ENCODE measurements at places on chromosomes 2 and 18. TPM values are rescaled to one million over a fixed set of nuclear protein-coding genes. Genes with fewer than 3 reads are reported as not detected.

Gene CDKL4
- total RNA-seq: not detected

Gene DPP10
- not detected for total RNA-seq

Gene CGREF1
- total RNA-seq: 1.4 TPM

Gene EGR4
- not detected for total RNA-seq

Gene LYG2
- not detected for total RNA-seq

Gene PSME4
- total RNA-seq: 64.9 TPM

Gene UGT1A8
- total RNA-seq: not detected

Gene TMEFF2
- not detected for total RNA-seq

Gene SNRPD1
- 91.2 TPM for total RNA-seq

GRCh38 chr2:102145934-102146333 is 3.4 kb downstream of the IL1R1 start:
- no peak overlapping the region for H3K4me3 ChIP-seq
- peaks cover 15% of the 10 kb centered on the region for H3K4me1 ChIP-seq
- H3K27me3 ChIP-seq: peaks cover 46% of the 10 kb centered on the region
- DNase-seq: no peak
- peaks cover 34% of the 10 kb centered on the region for H3K36me3 ChIP-seq
- no peak overlapping the region for H3K27ac ChIP-seq

GRCh38 chr2:233546774-233547173 is 19.8 kb downstream of the USP40 start:
- H3K36me3 ChIP-seq: peaks cover 19% of the 10 kb centered on the region
- H3K4me3 ChIP-seq: no peak overlapping the region
- H3K27ac ChIP-seq: no peak overlapping the region
- DNase-seq: no peak
- no peaks in the 10 kb centered on the region for H3K4me1 ChIP-seq

DNA sequence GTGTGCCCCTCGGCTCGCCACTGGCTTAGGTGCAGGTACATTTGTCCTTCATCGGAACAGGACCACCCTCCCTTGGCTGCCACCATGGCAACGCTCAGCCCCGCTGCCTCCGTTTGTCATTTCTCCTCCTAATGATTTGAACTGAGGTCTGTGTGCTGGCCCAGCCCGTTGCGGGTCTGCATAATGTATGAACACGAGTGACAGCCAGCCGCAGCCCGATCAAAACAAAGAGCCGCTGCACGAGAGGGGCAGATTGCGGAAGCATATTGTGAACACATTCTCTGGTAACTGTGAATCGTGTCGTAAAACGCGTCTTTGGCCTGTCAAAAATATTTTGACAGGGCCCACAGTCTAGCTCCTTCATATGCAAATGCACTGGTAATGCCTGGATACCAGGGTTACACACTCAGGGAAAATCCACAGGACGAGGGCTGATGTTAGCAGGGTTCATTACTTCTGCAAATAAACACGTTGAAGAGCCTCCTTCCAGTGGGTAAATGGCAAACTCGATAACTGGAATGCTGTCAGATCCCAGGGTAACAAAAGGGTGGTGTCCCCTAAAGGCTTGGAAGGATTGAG is 137.0 kb downstream of the AGAP1 start:
- no peak for DNase-seq
- H3K4me1 ChIP-seq: no peaks in the 10 kb centered on the region
- no peak overlapping the region for H3K27ac ChIP-seq
- peaks cover 24% of the 10 kb centered on the region for H3K27me3 ChIP-seq
- H3K4me3 ChIP-seq: no peak overlapping the region

GRCh38 chr2:179275253-179276012 is 10.8 kb upstream of the SESTD1 start:
- peaks cover 6% of the 10 kb centered on the region for H3K27me3 ChIP-seq
- H3K4me3 ChIP-seq: no peak overlapping the region
- H3K36me3 ChIP-seq: no peaks in the 10 kb centered on the region
- peaks cover 9% of the 10 kb centered on the region for H3K4me1 ChIP-seq
- no peak overlapping the region for H3K27ac ChIP-seq

DNA sequence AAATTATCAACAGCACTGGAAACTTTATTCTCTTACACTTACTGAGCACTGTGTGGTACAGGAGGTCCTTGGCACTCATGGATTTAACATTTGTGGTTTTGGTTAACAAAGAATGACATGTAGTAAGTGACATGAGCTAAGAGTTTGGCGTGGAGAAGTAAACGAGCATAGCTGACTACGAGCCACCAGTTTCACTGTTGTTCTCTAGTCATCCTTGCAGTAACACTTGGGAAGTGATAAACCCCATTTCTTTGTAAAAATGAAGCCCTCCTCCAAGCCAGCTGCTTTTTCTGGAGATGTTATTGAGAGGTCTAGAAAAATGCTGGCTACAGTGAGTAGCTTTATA is 32.7 kb downstream of the QPCT start:
- peak; percentile 67 for DNase-seq
- no peaks in the 10 kb centered on the region for H3K36me3 ChIP-seq
- H3K27ac ChIP-seq: peak overlapping the region; percentile 66
- peak overlapping the region; percentile 58 for H3K4me3 ChIP-seq
- peaks cover 17% of the 10 kb centered on the region for H3K27me3 ChIP-seq

DNA sequence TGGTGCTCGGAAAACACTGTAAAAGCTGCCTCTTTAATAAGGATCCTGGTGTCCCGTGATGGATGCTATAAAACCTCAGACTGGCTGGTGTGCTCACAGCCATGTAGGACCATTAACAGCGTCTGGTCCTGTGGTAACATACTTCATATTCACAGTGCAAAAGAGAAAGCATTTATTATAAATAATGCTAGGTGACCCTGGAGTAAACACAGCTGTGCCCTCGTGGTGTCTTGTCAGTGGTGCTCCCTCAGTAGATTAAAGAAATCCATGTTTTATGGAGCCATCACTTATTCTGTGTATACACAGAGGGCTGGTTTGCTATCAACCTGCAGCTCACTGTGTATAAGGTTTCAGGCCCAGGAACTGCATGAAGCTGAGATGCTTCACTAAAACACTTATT is 106.9 kb downstream of the CDK15 start:
- peaks cover 9% of the 10 kb centered on the region for H3K4me1 ChIP-seq
- no peak for DNase-seq
- no peak overlapping the region for H3K27ac ChIP-seq
- no peaks in the 10 kb centered on the region for H3K27me3 ChIP-seq
- no peaks in the 10 kb centered on the region for H3K36me3 ChIP-seq

GRCh38 chr2:159550231-159550630 is 66.1 kb downstream of the BAZ2B start:
- H3K27ac ChIP-seq: no peak overlapping the region
- no peaks in the 10 kb centered on the region for H3K36me3 ChIP-seq
- H3K27me3 ChIP-seq: no peaks in the 10 kb centered on the region
- no peak for DNase-seq
- H3K4me3 ChIP-seq: no peak overlapping the region

DNA sequence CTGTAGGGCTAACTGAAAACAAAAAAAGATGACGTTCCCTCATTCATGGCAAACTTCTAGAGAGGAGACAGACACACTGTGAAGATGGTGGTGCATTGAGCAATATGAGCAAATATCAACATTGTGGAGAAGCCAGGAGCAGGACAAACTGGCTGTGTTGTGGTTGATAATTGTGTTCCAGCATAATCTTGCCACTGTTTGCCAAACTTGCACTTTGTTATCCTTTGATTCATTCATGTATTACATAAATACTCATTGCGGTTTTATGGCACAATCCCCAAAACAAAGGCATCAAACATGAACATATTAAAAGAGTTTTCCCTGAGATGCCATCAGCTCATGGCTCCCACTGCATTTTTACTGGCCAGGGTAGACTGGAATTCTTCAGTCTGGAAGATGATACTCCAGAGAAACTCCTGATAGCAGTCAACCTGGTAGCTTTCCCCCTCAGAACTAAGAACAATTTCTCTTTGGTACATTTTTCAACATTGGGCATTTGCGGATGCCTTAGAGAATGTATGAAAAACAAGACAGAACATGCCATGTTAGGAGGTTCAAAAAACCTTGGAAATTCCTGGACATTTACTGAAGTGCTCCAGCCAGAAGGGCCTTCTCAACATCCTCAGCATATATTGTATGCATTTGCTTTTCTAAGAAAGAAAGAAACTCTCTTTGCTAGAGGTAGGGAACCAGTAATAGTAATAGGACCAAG is 487.4 kb upstream of the CELF4 start:
- no peak overlapping the region for H3K4me3 ChIP-seq
- no peaks in the 10 kb centered on the region for H3K27me3 ChIP-seq
- no peaks in the 10 kb centered on the region for H3K36me3 ChIP-seq
- no peak overlapping the region for H3K27ac ChIP-seq

DNA sequence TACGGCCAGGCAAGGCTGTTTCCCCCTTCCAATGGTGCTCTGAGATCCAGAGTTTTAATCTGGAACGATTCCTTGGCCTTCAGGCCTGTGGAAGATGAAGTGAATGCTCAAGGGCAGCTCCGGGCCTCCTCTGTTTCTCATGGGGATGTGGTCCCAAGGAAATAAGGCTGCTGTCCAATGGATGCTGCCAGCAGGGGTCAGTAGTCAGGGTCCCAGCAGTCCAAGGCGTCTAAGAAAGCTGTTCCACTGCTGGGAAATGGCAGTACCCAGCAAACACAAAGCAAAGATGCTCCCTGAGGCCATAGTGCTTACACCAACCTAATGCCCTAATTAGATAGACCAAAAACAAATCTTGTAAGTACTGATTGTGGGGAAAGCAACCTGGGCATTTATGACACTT is 12.5 kb downstream of the NMS start:
- no peaks in the 10 kb centered on the region for H3K4me1 ChIP-seq
- no peaks in the 10 kb centered on the region for H3K36me3 ChIP-seq
- H3K27ac ChIP-seq: no peak overlapping the region
- no peak for DNase-seq

- no peak for DNase-seq
- peaks cover 11% of the 10 kb centered on the region for H3K27me3 ChIP-seq
- H3K4me3 ChIP-seq: peak overlapping the region; percentile 11
- H3K4me1 ChIP-seq: peaks cover 13% of the 10 kb centered on the region
- H3K36me3 ChIP-seq: no peaks in the 10 kb centered on the region
- H3K27ac ChIP-seq: no peak overlapping the region
These were observed 1.6 kb downstream of the MFSD2B start for GRCh38 chr2:24011250-24012104.

GRCh38 chr2:96486696-96487095 is 18.5 kb downstream of the NEURL3 start:
- H3K4me1 ChIP-seq: peaks cover 41% of the 10 kb centered on the region
- H3K36me3 ChIP-seq: no peaks in the 10 kb centered on the region
- peak overlapping the region; percentile 93 for H3K4me3 ChIP-seq
- no peaks in the 10 kb centered on the region for H3K27me3 ChIP-seq
